ENCODE measurements at places on chromosomes 7 and 10. TPM values are rescaled to one million over a fixed set of nuclear protein-coding genes. Genes with fewer than 3 reads are reported as not detected.

GRCh38 chr10:83605783-83606630, 533.3 kb upstream of the GHITM start:
- DNase-seq, result no peak

GDF2 gene
- not detected for total RNA-seq

GRCh38 chr7:132456418-132456817, 119.9 kb downstream of the PLXNA4 start:
- no peak for DNase-seq

ASIC3 gene
- 1.6 TPM for total RNA-seq

- no peak for DNase-seq
Observed at GRCh38 chr7:131300572-131301466, 26.9 kb upstream of the MKLN1 start.

ZDHHC4 gene
- total RNA-seq, result 103 TPM

WDFY4 gene
- not detected for total RNA-seq

DNA sequence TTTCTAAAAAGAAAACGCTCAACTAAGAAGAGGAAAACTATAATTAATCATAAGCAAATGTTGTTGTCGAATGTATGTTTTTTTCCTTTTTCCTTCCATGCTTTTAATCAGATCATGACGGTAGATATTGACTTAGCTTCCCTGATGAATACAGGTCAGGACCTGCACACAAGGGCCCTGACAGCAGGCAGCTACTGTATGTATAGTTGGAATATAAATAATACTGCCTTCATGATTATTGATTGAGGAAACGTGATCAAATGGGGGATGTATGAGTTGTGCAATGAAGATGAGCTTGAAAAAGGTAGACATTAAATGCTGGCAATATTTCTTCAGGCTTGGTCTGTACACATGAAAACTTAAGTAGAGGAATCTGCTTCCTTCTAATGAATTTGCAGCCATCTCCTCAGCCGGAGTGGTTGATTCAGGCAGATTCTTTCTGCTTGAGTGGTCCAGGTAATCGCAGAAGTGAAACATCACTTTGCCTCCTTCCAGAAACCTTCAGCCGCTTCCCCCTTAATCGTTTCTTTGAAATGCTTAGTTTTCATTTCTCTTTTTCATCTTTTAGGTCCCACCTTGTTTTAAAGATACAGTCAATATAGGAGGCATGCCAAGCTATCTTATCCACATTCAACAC, 656.5 kb downstream of the SDK1 start:
- DNase-seq, result peak; percentile 53

- DNase-seq, result no peak
Observed at GRCh38 chr10:102652170-102652916, 8.1 kb downstream of the TRIM8 start.

DNA sequence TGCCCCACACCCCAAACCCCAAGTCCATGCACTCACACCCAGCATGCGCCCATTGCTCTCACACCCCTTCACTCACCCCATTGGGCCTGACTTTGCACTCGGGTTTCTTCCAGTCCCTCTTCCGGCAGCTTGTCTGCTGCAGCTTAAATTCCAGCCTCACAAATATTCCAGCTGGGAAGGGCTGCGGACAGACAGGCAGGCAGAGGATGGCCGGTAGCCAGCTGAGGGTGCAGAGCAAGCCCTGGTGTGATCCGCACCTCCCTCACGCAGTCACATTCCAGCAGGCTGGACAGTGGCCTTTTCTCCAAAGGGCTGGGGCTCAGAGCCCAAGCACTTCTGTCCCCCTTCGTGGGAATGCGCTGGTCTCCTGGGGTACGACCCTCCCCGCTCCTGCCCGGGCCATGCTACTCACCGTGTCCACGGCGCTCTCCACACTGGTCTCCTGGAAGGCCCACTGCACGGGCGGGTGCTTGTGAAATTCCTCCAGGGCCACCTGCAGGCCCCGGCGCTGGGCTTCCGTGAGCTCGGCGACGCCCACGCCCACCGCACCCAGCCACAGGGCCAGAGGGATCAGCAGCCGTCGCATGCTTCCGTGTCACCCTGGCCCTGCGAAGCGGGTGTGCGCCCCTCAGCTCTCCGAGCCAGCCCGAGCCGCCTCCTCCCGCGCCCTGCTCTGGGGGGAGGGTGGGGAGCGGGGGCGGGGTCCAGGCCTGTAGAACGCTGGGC, 1.2 kb downstream of the RARRES2 start:
- DNase-seq, result peak; percentile 33

GRCh38 chr7:6691609-6692106, 15.1 kb downstream of the ZNF12 start:
- DNase-seq, result peak; percentile 47

DNA sequence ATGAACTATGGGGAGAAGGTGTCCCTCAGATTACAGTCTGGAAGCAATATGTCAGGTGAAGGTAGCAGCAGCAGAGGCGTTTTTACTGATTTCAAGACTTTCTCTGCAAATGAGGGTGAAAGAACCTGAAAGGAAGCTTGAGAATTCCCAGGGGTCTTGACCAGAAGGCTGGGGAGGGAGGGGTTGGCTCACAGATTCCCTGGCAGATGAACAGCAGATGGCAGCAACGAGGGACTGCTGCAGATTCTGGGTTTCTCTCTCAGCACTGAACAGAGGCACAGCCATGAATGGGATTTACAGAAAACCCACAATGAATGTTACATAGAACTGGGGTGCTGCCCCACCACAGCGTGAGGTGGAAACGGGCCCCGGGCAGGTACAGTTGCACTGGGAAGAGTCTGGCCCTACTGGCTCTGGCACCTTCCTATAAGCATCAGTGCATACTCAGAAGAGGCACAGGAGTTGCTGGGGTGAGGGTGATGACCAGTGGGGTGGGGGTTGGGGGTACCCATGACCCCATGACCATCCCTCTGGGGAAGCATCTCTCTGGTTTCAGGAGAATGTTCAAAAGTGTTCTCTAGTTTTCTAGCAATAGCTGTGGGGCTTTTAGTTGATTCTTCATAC, 317.8 kb downstream of the SH2D4B start:
- DNase-seq, result no peak

- DNase-seq, result no peak
Observed at GRCh38 chr7:491958-492713, 27.5 kb downstream of the PDGFA start.

DNA sequence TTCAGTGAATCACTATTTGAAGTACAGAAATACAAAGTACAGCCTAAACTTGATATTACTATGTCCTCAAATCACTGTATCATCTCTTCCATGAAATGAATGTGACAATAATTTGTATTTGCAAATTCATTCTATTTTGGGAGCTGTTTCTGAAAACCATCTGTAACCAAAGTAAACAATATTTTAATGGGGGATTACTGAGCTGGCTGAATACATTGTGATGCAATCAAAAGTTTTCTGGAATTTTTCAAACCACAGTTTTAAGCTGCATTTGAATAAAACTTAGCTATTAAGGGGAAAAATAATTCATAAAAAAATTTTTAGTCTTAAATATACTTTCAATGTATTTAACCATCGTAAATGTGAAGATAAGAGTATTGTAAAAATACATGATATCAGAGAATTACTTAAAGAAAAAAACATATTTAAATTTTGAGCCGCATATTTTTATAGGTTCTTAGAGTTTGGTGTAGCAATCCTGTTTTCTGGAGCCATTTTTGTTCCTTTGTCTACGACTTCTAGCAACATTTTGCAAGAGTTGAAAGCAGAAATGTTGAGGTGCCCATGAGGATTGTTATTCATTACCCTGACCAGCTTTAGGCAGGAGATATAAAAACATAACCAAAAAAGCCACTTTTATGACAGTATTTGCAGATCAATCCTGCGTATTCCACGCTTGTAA, 45.9 kb upstream of the AGMO start:
- DNase-seq, result no peak

CACNB2 gene
- total RNA-seq, result not detected

DNA sequence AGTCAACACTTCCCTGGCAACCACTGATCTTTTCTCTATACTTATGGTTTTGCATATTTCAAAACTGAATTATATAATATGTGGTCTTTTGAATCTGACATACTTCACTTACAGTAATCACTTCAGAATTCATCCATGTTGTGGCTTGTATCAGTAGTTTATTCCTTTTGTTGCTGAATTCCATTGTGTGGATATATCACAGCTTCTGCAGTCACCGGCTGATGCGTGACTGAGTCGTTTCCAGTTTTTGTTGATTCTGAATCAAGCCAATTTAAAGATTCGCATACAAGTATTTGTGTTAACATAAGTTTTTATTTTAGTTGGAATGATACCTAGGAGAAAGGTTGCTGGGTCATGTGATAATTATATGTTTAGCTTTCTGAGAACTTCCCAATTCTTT, 672.5 kb upstream of the ANKRD30A start:
- DNase-seq, result no peak

TTYH3 gene
- total RNA-seq, result 34.7 TPM

GRCh38 chr7:98293265-98293664, 11.8 kb downstream of the BRI3 start:
- DNase-seq, result no peak

COBL gene
- total RNA-seq, result 1.3 TPM

DNA sequence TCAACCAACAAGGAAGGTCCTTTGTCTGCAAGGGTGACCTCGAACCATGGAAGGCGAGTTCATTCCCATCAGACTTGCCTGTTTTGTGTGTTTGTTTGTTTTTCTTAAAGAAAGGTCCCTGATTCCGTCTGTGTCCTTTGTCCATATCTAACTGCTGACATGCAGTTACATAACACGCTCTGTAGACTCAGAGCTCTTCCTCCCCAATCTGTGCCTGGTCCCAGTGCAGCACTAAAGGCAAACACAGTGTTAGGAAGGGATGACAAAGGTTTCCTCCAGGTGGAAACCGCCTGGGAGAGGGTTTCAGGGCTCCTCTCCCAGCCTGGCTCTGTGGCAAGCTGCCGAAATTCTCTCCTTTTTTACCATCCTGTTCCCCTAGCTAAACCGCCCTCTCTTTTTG, 13.4 kb downstream of the JCAD start:
- no peak for DNase-seq

GRCh38 chr7:116665332-116665996, 6.5 kb upstream of the MET start:
- DNase-seq, result no peak

DNA sequence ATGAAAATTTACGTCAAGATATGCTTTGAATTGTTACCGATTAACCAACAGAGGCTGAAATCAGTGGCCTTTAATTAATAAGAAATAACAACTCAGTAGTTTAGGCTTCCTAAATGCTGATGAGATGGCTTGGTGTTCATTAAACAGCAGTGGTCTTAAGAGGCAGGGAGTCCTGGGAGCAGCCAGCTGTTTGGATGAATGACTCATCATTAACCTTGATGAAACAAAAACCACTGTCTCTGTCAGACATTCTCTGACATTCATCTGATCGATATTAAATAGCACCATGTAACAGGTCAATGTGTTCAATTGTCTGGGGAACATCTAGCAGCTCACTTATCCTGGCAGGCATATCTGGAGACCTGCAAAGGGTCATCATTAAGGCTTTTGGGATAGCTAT, 234.2 kb upstream of the LRRN3 start:
- DNase-seq, result no peak

GRCh38 chr7:139602143-139602722, 78.7 kb downstream of the CLEC2L start:
- DNase-seq, result peak; percentile 35

MACROH2A2 gene
- total RNA-seq, result 29.4 TPM

DNA sequence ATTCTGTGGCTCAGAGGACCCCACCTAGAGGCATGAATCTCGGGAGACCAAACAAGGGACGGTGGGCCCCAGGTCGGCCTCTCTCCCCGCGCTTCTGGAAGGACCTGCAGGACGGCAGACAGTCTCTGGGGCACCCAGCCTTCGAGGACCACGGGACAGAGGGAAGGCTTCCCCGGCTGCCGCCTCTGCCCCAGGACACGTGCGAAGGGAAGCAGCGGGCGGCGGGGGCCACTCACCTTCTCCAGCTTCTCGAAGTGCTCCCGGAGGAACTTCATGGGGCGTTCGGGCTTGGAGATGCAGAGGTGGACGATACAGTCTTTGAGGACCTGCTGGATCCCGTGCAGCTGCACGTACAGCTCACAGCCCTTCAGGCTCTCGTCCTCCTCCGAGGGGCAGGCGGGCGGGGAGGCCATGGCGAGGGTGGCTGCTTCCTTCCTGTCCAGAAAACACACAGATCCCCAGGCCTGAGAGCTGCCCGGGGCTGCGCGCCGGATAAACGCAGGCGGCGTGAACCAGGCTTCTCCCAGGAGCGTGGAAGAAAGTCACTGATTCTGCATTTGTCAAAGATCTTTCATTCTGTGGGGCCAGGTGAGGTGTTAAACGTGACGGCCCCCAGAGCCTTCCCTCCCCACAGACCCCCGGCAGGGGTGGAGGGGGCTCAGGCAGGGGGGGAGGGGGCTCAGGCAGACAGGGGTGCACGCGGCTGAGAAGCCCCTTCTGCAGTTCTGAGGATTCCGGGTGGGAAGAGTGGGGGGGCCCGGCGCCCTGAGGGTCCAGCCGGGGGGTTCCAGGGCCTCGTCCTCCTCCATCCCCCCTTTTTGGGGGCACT, 15.2 kb upstream of the DNAAF5 start:
- DNase-seq, result no peak

GRCh38 chr10:61869774-61870525, 31.5 kb upstream of the ARID5B start:
- DNase-seq, result no peak

- no peak for DNase-seq
Observed at GRCh38 chr7:43879477-43879876, 10.2 kb upstream of the MRPS24 start.

- no peak for DNase-seq
Observed at GRCh38 chr10:124698545-124699469, 45.4 kb downstream of the FAM53B start.

TRA2A gene
- total RNA-seq, result 12.6 TPM

ZNF777 gene
- total RNA-seq, result 19.6 TPM

GRCh38 chr10:109962247-109962646, 38.9 kb upstream of the XPNPEP1 start:
- DNase-seq, result no peak

DNA sequence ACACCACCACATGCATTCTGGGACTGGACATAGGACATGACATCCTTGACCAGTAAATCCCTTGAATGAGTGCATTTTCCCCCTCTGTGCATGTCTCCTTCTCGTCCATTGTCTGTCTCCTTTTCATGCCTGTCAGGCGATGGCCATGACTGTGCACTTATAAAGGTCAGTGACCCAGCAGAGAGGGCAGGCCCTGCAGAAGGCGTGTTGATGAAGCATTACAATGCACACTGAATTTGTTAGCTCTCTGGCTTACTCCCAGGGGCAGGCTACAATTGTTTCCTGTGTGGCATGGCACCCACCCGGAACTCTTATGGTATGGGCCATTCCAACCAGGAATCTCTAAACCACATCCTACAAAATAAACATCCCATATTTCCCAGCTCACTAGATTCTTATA, 71.1 kb downstream of the SAMD9 start:
- DNase-seq, result peak; percentile 53

DNA sequence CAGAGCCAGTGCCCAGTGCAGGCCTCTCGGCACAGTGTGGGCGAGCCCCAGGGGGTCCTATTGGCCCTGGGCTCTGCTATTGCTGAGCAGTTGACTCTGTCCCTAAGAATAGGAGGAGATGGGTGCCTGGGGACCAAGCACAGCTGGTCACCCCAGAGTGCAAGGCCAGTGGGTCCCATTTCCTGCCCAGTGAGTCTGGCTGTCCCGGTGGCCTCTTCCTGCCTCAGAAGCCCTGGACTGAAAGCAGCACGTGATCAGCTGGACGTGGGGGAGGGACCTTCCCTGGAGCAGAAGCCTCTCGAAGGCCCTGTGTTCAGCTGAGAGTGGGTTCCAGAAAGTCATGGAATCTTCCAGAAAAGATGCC, 42.0 kb downstream of the PWWP2B start:
- DNase-seq, result no peak

- DNase-seq, result no peak
Observed at GRCh38 chr10:73641328-73642060, at the start of gene MYOZ1. Gene MYOZ1 (minus strand): TSS chr10:73641474. CDS start chr10:73640017, 1,457 bp downstream.

Data from Caki2 (cell line).